HepG2 (cell line): ENCODE measurements at places on chromosomes 5 and 9. TPM values are rescaled to one million over a fixed set of nuclear protein-coding genes. Genes with fewer than 3 reads are reported as not detected.
A peak's percentile ranks its signal among the peaks of the same experiment; 100 is the strongest.

Gene MEIKIN
- not detected in 2 replicates for total RNA-seq

Gene ANKDD1B
- 0.14 and 0.27 TPM in 2 replicates for total RNA-seq

Gene OTP
- not detected in 2 replicates for total RNA-seq

Gene ITGA2
- 10.2 and 15.8 TPM in 2 replicates for total RNA-seq

Gene NSD1
- 0.09 and 0.18 TPM in 2 replicates for total RNA-seq

Gene LRRC70
- total RNA-seq, result 0.31 and 0.71 TPM in 2 replicates

Gene NUTM2F
- 0.07 and 0.09 TPM in 2 replicates for total RNA-seq

Gene STPG3
- not detected in 2 replicates for total RNA-seq

GRCh38 chr9:115456515-115456914 lies 338.6 kb upstream of the TNC start:
- no peaks in the 10 kb centered on the region for H3K27me3 ChIP-seq
- H3K4me1 ChIP-seq, result no peaks in the 10 kb centered on the region
- no peaks in the 10 kb centered on the region for H3K36me3 ChIP-seq
- H3K27ac ChIP-seq, result no peak overlapping the region
- H3K4me3 ChIP-seq, result no peak overlapping the region

DNA sequence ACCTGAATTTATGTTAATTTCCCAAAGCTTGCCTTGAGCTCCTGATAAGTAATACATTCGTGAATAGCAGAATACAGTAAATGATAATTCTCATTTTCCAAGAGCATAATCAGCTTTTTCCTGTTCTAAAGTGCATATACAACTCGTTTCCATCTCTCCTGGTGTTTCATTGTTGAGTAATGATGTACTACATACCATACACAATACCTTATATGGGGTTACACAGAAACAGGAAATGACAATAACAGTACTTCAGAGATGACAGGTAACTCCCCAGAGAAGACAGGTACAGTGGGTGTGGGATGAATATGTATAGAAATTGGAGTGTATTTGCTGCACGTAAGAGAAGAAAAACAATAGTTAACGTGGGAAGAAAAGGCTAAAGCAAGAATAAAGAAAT lies 287.1 kb downstream of the TENT4A start:
- no peaks in the 10 kb centered on the region for H3K4me1 ChIP-seq
- no peaks in the 10 kb centered on the region for H3K36me3 ChIP-seq
- no peak for DNase-seq
- H3K4me3 ChIP-seq, result no peak overlapping the region
- no peaks in the 10 kb centered on the region for H3K27me3 ChIP-seq

GRCh38 chr5:166963596-166963995 lies 1327.8 kb upstream of the WWC1 start:
- no peaks in the 10 kb centered on the region for H3K36me3 ChIP-seq
- no peaks in the 10 kb centered on the region for H3K4me1 ChIP-seq
- no peak for DNase-seq
- no peak overlapping the region for H3K27ac ChIP-seq
- H3K4me3 ChIP-seq, result no peak overlapping the region

GRCh38 chr5:39475881-39476842 lies 51.4 kb upstream of the DAB2 start:
- no peaks in the 10 kb centered on the region for H3K4me1 ChIP-seq
- H3K27ac ChIP-seq, result no peak overlapping the region
- no peaks in the 10 kb centered on the region for H3K36me3 ChIP-seq
- no peak overlapping the region for H3K4me3 ChIP-seq

GRCh38 chr5:56917534-56917933 lies 8.1 kb downstream of the SETD9 start:
- H3K27ac ChIP-seq, result peak overlapping the region; percentile 49
- H3K4me1 ChIP-seq, result peaks cover 22% of the 10 kb centered on the region
- DNase-seq, result no peak
- H3K27me3 ChIP-seq, result no peaks in the 10 kb centered on the region
- peaks cover 2% of the 10 kb centered on the region for H3K36me3 ChIP-seq

GRCh38 chr5:171155621-171156020 lies 153.4 kb upstream of the TLX3 start:
- DNase-seq, result no peak
- no peaks in the 10 kb centered on the region for H3K4me1 ChIP-seq
- no peaks in the 10 kb centered on the region for H3K36me3 ChIP-seq
- H3K27me3 ChIP-seq, result no peaks in the 10 kb centered on the region

DNA sequence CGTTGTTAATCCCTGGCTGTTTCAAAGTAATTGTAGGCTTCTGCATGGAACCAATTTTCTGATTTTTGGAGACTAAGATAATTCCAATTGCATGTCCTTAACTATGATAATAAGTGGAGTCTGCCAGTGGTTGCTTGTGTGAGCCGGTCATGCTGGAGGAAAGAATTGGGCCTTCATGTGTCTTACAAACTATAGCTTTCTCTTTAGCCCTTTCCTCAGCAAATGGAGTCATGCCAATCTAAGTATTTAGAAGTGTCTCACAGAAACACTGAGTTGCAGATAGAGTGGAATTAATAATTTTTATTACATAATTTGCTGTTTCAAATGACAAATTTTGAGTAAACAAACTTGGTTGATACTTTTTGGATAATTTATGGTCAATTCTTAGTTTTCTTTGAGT lies 200.4 kb downstream of the FBXL7 start:
- no peak overlapping the region for H3K4me3 ChIP-seq
- H3K27ac ChIP-seq, result no peak overlapping the region
- H3K36me3 ChIP-seq, result no peaks in the 10 kb centered on the region
- DNase-seq, result no peak

DNA sequence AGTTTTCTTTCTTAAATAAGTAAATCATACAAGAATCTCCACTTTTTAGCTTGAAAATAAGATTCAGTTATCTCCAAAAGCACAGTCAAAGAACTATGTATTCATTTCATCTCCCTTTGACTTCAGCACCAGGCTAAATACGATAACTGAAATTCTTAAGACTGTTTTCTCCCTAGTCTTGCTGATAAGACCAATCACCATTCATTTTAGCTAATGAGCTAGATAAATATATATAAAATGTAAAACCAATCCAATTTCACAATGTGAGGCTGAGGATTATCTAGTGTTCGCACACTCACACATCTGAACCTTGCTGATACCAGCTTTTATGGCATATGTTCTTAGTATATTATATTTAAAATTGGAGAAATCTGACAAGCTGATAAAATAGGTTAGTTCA lies 17.3 kb upstream of the ZNF622 start:
- DNase-seq, result no peak
- H3K27ac ChIP-seq, result no peak overlapping the region
- no peaks in the 10 kb centered on the region for H3K4me1 ChIP-seq

DNA sequence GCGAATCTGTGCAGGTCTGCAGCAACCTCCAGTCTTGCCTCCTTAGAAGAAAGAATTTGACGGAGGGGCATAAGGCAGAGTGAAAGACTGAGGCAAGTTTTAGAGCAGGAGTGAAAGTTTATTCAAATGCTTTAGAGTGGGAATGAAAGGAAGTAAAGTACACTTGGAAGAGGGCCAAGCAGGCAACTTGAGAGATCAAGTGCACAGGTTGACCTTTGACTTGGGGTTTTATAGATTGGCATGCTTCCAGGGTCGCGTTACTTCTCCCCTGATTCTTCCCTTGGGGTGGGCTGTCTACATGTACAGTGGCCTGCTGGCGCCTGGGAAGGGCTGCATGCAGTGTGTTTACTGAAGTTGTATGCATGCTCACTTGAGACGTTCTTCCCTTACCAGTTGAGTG lies 127.2 kb upstream of the FER start:
- H3K36me3 ChIP-seq, result no peaks in the 10 kb centered on the region
- no peak for DNase-seq
- H3K4me1 ChIP-seq, result peaks cover 4% of the 10 kb centered on the region; the same call in 1 of the 2 replicates

GRCh38 chr5:138953387-138954256 lies 78.5 kb upstream of the LRRTM2 start:
- no peaks in the 10 kb centered on the region for H3K27me3 ChIP-seq
- H3K4me1 ChIP-seq, result peaks cover 32% of the 10 kb centered on the region
- no peak overlapping the region for H3K4me3 ChIP-seq

- H3K4me3 ChIP-seq, result no peak overlapping the region
- H3K27ac ChIP-seq, result no peak overlapping the region
- no peak for DNase-seq
- peaks cover 5% of the 10 kb centered on the region for H3K4me1 ChIP-seq
- H3K36me3 ChIP-seq, result no peaks in the 10 kb centered on the region
- peaks cover 5% of the 10 kb centered on the region for H3K27me3 ChIP-seq
Observed at GRCh38 chr5:178288401-178289368, 56.1 kb upstream of the PHYKPL start.

GRCh38 chr5:143148771-143149170 lies 254.7 kb downstream of the NR3C1 start:
- no peaks in the 10 kb centered on the region for H3K27me3 ChIP-seq
- no peak overlapping the region for H3K27ac ChIP-seq
- no peak overlapping the region for H3K4me3 ChIP-seq
- H3K4me1 ChIP-seq, result no peaks in the 10 kb centered on the region
- peaks cover 29% of the 10 kb centered on the region for H3K36me3 ChIP-seq

DNA sequence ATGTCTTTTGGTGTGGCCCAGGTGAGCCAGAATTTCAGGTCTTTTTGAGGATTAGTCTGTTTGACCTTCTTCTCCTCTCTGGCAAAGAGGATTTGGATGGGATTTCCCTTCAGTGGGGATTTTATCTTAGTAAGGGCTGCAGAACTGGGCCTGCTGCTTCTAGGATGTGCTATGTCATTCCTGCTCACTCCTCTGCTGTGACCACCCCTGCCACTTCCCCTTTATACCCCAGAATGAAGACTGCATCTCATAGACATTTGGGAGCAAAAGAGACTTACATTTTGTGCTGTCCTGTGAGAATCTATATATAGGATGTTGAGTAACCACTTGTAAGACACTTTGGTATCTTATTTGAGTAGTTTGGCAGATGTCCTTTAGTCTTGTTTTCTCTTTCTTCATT lies 76.2 kb downstream of the ARHGAP26 start:
- no peak for DNase-seq
- H3K4me3 ChIP-seq, result no peak overlapping the region
- H3K4me1 ChIP-seq, result peaks cover 42% of the 10 kb centered on the region
- no peaks in the 10 kb centered on the region for H3K36me3 ChIP-seq
- no peak overlapping the region for H3K27ac ChIP-seq

DNA sequence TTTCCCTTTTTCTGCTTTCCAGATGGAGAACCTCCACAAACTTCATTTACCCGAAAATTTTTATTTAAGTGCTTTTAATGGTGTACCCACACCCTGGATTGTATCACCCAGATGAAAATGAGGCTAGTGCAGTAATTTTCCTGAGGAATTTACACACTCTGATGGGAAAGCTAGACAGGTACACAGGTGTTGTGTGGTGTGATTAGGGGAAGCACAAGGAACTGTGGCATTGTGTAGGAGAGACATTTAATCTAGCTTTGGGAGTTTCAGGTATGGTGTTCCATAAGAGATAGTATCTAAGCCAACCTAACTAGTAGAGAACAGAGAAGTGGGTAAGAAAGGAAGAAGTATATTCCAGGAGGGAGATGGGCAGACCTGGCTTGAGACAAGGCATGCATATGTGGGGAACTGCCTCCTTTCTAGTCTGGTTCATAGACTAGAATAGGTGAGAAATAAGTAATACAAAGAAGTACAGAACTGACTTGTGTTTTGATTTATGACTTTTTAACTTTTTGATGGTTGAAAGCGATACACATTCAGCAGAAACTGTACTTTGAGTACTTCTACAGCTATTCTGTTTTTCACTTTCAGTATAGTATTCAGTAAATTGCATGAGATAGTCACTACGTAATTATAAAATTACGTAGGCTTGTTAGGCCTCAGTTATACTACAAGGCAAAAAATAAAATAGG lies 22.9 kb upstream of the ROPN1L start:
- H3K4me1 ChIP-seq, result no peaks in the 10 kb centered on the region
- no peak overlapping the region for H3K4me3 ChIP-seq
- H3K27ac ChIP-seq, result no peak overlapping the region
- DNase-seq, result no peak
- H3K27me3 ChIP-seq, result no peaks in the 10 kb centered on the region

DNA sequence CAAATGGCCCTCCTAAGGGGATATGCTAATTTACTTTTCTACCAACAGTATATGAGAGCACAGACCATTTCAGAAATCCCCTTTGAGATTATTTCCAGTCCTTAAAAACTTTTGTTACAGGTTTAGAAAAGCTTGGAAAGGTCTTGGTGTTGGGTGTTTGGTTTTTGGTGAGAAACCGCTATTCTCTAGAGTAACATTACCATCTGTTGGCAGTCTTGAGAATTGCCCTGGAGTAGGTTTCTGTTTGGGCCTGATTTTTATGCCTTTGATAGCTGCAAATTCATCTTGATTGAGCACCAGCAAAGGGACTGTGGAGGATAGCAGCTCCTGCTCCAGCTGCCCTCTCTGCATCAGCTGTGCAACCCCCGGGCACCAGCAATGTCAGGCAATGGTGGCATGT lies 8.0 kb downstream of the NUDT2 start:
- no peak overlapping the region for H3K27ac ChIP-seq
- H3K4me1 ChIP-seq, result peaks cover 38% of the 10 kb centered on the region
- H3K4me3 ChIP-seq, result no peak overlapping the region

DNA sequence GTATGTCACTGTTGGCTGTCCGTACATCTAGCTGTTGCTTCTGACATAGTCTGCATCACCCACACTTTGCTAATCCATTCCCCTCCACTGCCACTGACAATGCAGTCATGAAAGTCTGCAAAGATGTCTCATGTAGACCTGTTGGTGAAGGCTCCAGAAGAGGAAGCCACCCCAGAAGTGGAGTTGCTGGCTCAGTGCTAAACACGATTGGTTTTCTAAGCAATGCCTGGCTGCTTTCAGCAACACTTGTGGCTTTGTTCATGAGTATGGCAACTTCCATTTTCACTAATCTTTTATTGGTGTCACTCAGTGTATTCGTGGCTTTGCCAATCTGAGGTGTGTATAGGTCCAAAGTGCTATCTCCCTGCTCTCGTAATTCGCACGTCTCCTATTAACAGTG lies 288.1 kb downstream of the GADD45G start:
- no peak overlapping the region for H3K4me3 ChIP-seq
- no peaks in the 10 kb centered on the region for H3K4me1 ChIP-seq
- H3K27ac ChIP-seq, result no peak overlapping the region
- no peaks in the 10 kb centered on the region for H3K36me3 ChIP-seq

DNA sequence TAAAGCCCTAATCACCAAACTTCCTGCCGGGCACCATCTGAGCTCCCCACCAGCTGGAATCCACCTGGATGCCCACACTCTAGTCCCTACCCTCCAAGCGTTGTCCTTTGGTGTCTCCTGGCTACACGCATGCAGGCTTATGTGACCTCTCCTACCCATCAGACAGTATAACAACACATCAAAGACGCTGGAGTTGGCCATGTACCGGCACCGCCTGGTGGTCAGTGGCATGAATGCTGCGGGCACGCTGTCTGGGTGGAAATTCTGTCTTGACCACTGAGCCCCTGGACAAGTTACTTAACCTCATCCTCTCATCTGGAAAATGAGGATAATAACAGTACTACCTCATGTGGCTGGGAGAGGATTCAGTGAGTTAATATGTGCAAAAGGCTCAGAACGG lies 23.4 kb upstream of the CORO2A start:
- H3K4me3 ChIP-seq, result no peak overlapping the region
- DNase-seq, result no peak
- no peak overlapping the region for H3K27ac ChIP-seq
- H3K27me3 ChIP-seq, result no peaks in the 10 kb centered on the region
- no peaks in the 10 kb centered on the region; the same call in 1 of the 2 replicates for H3K36me3 ChIP-seq
- H3K4me1 ChIP-seq, result peaks cover 19% of the 10 kb centered on the region

GRCh38 chr9:102845827-102846371 lies 149.2 kb upstream of the CYLC2 start:
- DNase-seq, result no peak
- H3K27ac ChIP-seq, result no peak overlapping the region
- no peaks in the 10 kb centered on the region for H3K27me3 ChIP-seq
- H3K36me3 ChIP-seq, result no peaks in the 10 kb centered on the region
- H3K4me3 ChIP-seq, result no peak overlapping the region

- peak overlapping the region; percentile 7; the same call in 1 of the 2 replicates for H3K4me3 ChIP-seq
- H3K27ac ChIP-seq, result no peak overlapping the region
- H3K27me3 ChIP-seq, result no peaks in the 10 kb centered on the region
- H3K36me3 ChIP-seq, result peaks cover 1% of the 10 kb centered on the region; the same call in 1 of the 2 replicates
- DNase-seq, result no peak
Observed at GRCh38 chr5:129096382-129096991, 1.9 kb downstream of the ISOC1 start.
